Large intestine (tissue), 12 donors: ENCODE measurements at places on chromosomes 12 and 14. TPM values are rescaled to one million over a fixed set of nuclear protein-coding genes. Genes with fewer than 3 reads are reported as not detected.
A peak's percentile ranks its signal among the peaks of the same experiment; 100 is the strongest.

DNA sequence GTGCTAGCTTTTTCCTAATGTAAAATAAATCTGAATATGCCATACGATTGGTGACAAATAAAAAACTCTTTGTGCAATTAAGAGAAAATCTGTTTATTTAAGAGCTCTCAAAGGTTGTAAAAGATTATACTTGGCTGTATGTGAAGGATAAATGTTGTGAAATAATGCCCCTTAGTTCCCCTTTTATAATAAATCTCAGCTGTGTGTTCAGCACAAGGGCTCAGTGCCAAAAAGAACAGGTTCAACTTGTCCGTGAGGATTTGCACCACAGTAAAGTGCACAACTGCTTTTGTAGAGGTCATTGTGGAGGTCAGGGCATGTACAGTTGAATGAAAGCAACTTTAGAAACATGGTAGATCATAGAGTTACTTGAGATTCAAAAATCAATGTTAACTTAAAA lies 118.6 kb downstream of the TRMT5 start:
- H3K36me3 ChIP-seq: no peaks in the 10 kb centered on the region
- H3K4me3 ChIP-seq: no peak overlapping the region
- no peaks in the 10 kb centered on the region for H3K27me3 ChIP-seq
- peak; percentile 76 for DNase-seq

The SIX4 gene
- 0.40 TPM for polyA plus RNA-seq

DNA sequence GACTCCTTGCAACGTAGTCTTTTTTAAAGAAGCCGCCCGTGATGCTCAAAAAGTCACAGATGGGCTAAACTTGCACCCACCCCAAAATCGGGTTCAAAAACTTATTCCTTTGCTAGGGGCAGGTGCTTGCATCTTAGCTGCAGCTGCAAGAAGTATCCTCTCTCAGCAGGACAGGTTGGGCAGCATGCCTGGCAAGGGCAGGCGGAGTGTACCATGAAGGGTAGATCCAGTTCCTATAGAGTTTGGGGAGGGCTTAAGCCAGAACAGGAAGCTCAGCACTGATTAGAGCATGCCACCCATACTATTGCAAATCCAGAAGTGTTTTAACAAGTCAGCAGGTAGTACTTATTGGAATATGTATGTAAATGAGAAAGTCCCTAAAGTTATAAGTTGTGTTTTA lies 48.7 kb downstream of the CPM start:
- H3K4me1 ChIP-seq: no peaks in the 10 kb centered on the region
- no peaks in the 10 kb centered on the region for H3K27me3 ChIP-seq
- H3K27ac ChIP-seq: no peak overlapping the region
- no peak overlapping the region for H3K4me3 ChIP-seq
- DNase-seq: no peak
- H3K36me3 ChIP-seq: no peaks in the 10 kb centered on the region

DNA sequence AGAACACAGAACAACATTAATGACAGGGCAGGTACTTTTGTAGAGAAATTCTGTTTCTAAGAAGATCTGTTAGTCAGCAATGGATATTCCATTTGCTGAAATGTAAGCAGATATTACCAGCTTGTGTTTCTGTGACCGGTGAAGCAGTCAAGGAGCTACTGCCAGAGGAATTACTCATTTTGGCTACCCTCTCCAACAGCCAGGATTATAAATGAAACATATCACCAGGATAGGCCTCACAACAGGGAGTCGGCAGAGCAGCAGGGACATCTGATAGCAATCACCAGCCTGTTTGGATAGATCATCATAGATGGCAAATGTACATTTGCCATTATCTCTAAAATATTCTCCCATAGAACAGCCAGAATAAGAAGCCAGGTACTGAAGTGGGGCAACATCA lies 440.7 kb downstream of the KCNH5 start:
- H3K36me3 ChIP-seq: no peaks in the 10 kb centered on the region
- H3K4me1 ChIP-seq: no peaks in the 10 kb centered on the region
- no peaks in the 10 kb centered on the region for H3K27me3 ChIP-seq
- H3K4me3 ChIP-seq: no peak overlapping the region
- H3K27ac ChIP-seq: no peak overlapping the region
- DNase-seq: no peak

The C12orf54 gene
- not detected for polyA plus RNA-seq

DNA sequence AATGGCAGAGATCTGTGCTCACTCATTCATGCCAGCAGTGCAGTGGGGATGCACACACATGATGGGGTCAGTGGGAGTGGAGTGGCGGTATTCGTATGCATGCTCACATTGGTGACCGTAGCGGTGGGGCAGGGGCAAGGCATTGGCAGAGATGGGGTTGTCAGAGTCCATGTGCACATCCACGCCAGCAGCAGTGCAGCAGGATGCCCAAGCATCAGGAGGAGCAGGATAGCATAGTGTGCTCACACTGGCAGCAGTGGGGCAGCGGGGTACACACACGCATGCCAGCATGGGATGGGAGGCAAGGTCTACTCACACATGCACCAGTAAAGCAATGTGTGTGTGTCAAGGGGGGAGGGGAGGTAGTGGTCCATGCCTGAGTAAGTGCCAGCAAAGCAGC lies 89.4 kb upstream of the GARIN6 start:
- H3K36me3 ChIP-seq: no peaks in the 10 kb centered on the region
- no peaks in the 10 kb centered on the region for H3K4me1 ChIP-seq
- DNase-seq: no peak

The PRKD1 gene
- 18.6 TPM for polyA plus RNA-seq

DNA sequence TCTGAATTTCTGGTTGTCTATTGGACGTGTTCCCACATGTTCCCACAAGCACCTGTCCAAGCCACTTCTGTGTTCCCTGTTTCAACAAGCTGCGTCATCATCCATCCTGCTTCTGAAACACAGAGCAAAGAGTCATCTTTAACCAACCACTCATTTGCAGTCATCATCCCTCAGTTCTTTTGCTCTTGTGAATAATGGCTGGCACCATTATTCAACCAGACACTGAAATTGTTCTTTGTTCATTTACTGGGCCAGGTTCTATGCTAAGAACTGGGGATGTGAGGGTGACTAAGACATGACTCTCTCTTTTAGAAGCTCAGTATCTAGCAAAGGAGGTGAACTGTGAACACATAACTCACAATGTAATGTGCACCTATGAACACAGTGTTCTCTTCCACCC lies 40.7 kb upstream of the ANO4 start:
- H3K36me3 ChIP-seq: no peaks in the 10 kb centered on the region
- no peak for DNase-seq
- no peaks in the 10 kb centered on the region for H3K27me3 ChIP-seq
- H3K27ac ChIP-seq: no peak overlapping the region
- H3K4me1 ChIP-seq: no peaks in the 10 kb centered on the region
